ENCODE measurements at places on chromosomes 1 and 21.

DNA sequence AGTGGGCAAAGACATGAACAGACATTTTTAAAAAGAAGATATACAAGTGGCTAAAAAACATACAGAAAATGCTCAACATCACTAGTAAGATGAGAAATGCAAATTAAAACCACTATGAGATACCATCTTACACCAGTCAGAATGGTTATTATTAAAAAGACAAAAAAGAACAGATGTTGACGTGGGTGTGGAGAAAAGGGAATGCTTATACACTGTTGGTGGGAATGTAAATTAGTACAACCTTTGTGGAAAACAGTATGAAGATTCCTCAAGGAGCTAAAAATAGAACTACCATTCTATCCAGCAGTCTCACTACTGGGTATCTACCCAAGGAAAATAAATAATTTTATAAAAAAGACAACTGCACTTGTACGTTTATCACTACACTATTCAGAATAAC, 73.9 kb downstream of the EBNA1BP2 start:
- no peak for DNase-seq

DNA sequence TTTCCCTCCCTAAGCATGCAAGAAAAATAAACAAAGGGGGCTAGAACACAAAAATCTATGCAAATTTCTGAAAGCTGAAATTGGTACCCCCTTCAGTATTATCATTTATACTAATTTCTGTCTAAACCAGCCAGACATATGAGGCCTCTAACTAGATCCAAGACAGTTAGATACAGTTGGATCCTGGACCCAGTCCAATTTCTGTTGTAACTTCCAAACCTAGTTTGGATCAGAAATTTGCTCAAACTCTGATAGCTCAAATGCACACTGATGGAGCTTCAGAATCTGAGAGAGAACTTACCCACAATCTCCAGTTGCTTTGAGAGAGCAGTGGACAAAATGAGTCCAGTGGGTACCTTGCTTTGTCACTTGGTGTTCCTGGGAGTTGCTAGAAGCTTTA, 11.9 kb downstream of the CEP350 start:
- no peak for DNase-seq

- DNase-seq = no peak
Measured at GRCh38 chr1:9737057-9737456, 85.5 kb downstream of the PIK3CD start.

- DNase-seq = peak; percentile 68
Measured at GRCh38 chr1:58783090-58783992, 506 bp downstream of the JUN start.

- DNase-seq = no peak
Measured at GRCh38 chr1:24069817-24070216, 42.1 kb downstream of the MYOM3 start.

- DNase-seq = no peak
Measured at GRCh38 chr1:3290915-3291314, 163.6 kb upstream of the ARHGEF16 start.

DNA sequence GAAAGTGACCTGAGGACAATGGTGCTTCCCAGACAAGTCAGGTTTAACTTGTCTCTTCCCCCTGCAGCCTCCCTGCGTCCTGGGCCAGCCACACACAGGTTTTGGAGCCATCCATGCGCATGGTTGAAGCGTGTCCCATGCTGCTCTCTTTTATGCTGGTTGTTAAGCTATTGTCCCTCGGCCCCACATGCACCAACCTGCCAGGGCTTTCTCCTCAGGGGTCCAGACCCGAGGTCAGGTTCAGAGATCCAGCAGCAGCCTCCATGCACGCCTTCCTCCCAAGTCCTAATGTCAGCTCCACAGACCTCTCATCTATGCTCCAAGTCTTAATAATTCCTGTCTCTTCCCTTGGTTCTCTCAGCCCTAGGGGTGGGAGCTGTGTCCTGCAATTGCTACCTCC, 1.6 kb downstream of the ABCA4 start:
- DNase-seq = no peak

DNA sequence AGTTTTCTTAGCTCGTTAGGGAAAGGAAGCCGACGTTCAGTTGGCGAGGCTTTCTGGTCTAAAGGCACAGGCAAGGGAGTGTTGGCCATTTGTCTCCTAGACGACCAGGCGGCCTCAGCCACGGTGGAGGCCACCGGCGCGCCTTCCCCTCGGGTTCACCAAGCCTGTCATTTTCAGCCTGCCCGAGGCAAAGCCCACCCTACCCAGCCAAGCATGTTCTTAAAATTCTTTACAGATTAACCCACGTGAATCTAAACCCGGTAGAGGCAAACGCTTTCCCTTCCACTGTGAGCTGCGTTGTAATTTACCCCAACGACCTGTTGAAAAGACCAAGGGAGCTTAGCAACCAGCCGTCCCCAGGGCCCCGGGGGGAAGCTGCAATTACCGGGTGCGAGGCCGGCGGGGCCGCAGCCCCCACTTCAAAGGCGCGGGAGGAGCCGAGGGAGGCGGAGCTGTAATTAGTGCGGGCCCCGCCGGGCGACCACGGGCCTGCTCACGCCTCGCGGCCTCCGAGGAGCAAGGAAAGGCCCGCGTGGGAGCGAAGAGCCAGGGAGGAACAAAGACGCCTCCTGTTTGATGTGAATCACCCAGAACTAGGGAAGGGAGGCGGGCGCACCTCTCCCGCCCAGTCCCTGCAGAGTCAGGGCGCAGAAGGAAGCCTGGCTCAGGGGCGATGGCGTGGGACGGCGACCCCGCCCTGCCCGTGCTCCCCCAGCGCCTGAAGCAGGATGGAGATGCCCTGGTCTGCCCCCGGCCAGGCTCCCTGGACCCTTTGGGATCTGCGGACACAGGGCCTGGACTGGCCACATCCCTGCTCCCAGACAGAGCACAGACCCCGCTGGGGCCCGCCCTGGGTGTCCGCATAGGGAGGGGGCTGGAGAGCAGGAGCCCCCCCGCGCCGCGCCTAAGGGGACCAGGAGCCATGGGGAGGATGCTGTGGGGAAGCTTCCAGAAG, 12.1 kb upstream of the TSPEAR start:
- DNase-seq = peak; percentile 11

GRCh38 chr1:215523906-215524305, 43.2 kb upstream of the KCTD3 start:
- DNase-seq = peak; percentile 14

GRCh38 chr1:204775546-204775945, 90.0 kb upstream of the LRRN2 start:
- DNase-seq = no peak

- no peak for DNase-seq
Measured at GRCh38 chr1:218718206-218718605, 373.1 kb downstream of the TGFB2 start.

- peak; percentile 50 for DNase-seq
Measured at GRCh38 chr21:39537571-39537970, 75.2 kb upstream of the B3GALT5 start.

- DNase-seq = no peak
Measured at GRCh38 chr1:107900090-107900945, 64.7 kb downstream of the VAV3 start.

DNA sequence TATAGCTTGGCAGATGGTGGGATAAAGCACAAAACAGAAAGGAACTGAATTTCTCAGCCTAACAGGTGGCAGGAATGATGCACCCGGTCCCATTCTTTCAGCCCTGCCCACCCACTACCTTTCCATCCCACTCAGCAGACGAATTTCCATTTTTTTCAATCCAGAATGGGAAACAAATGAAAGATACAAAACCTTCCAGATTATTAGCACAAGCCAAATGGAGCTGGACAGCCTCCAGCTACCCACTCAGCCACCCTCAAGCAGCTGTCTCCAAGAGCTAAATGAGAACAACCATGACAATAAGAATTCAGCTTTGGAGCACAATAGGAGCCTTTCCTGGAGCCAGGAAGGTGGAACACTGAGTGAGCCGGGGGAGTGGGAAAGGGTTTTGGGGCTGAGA, 96.3 kb upstream of the ST6GALNAC5 start:
- DNase-seq = no peak

- no peak for DNase-seq
Measured at GRCh38 chr1:29202053-29202452, 20.4 kb upstream of the SRSF4 start.

GRCh38 chr1:212290608-212291007, 5.4 kb downstream of the PPP2R5A start:
- peak; percentile 37 for DNase-seq

GRCh38 chr1:61395146-61395800, 312.9 kb downstream of the NFIA start:
- no peak for DNase-seq

- no peak for DNase-seq
Measured at GRCh38 chr1:202159534-202160371, 649 bp downstream of the PTPN7 start.

- DNase-seq = no peak
Measured at GRCh38 chr1:7198664-7199063, 413.4 kb downstream of the CAMTA1 start.

GRCh38 chr1:202965422-202965821, 1.6 kb downstream of the CYB5R1 start:
- no peak for DNase-seq

DNA sequence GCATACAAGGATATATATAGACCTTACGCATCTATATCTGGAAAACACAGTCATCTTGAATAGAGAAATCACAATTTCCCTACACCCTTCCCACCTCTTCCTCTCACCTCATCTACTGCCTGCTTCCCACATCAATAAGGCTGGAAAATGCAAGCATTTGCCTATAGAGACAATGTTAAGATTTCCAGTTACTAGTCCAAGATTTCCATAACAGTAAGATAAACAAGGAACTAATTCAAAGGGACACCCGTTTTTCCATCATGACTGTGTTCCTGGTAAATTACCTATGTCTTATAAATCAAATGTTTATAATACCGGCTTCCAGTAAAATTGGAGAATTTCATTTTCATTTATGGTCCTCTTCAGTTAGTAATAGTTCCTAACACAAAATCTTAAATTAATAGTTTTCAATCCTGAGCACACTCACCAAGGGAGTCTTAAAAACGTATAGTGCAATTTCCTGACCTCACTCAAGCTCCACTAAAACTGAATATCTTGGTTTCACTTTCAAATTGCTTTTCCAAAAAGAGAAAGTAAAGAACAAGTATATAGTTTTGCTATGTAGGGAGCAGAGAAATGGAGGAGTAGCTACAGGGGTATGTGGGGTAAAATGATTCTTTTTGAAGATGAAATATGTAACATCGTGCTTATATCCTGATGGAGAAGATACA, 398.7 kb downstream of the PLPP3 start:
- DNase-seq = no peak

DNA sequence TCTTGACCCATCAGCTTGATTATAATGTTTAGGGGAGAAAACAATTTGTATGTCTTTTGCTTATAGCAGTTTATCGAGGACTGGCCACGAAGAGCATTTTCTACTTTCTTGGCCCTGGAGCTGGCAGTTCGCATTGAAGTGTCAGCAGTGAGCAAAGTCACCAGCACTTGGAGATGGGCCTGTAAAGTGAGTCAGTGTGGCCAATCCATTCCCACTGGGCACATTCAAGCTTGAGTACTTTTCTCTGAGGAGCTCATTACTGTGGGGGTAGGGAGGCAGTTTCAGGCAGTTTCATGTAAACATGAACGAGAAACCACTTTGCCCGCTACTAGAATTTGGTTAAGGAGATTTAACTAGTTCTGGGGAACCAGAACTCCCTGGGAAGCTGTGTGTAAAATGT, 164.8 kb downstream of the PRDM2 start:
- DNase-seq = no peak

DNA sequence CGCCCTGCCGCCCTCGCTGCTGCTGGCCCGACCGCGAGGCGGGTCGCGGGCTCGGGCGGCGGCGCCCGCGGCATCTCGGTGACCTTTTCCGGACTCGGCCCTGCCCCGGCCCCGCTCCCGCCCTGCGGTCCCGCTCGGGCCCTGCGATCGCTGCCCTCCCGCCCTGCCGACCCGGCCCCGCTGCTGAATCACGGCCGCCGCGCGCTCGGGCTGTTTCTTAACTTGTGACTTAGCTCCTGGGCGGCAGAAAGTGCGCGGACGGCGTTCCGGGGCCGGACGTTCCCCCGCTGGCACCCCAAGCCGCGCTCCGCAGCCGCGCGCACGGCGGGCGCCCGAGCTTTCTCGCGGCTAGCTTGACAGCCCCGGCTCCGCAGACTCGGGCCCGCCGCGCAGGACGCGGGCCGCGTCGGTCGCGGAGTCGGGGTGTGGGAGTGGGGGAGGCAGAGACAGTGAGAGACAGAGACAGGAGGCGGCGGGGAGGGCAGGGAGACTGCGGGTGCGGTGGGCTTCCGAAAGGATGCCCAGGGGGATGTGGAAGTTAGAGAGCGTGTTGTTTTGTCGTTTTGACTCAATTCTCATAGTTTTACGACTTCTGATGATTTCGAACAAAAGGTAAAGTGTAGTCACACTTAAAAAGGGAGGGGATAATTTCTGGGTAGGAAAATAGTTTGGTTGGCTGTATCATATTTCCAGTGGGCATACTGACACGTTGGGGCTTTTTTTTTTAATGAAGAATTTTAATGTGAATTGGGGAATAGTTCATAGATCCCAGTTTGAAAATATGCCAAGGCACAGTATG, 49.8 kb downstream of the PRDM2 start:
- peak; percentile 66 for DNase-seq

GRCh38 chr1:160024195-160024905, 7.4 kb downstream of the PIGM start:
- no peak for DNase-seq

- DNase-seq = no peak
Measured at GRCh38 chr1:197515421-197515820, 247.4 kb downstream of the CRB1 start.

- no peak for DNase-seq
Measured at GRCh38 chr1:19569786-19570185, 74.3 kb upstream of the NBL1 start.

DNA sequence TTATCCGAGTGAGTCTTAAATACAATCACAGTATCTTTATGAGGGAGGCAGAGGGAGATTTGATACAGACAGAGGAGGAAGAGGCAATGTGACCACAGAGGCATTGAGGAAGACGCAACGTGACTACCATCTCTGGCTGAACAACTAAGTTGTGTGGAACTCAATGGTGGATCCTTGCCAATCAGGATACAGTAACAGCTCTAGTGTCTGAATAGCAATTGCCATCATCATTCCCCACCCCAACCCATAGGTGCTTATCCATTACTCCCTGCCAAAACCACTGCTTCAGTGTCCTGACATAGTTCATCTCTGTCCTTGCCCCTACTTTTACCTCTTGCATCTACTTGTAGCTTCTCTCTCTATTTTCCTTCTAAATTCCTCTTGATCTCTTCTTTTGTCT, 20.5 kb upstream of the RHBDL2 start:
- peak; percentile 67 for DNase-seq

DNA sequence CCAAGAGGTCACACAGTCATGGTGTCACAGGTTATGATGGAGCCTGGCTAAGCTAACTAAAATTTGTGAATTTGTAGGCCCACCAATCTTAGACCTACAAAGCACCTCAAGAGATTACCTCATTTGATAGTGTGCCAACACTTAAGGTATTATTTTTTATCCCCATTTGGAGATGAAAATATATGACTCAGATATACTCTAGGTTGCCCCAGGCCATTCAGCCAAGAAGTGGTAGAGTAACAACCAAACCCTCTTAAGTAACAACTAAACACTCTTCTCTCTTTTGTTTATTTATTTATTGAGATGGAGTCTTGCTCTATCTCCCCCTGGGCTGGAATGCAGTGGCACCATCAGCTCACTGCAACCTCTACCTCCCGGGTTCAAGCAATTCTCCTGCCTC, 14.3 kb downstream of the NPL start:
- DNase-seq = no peak

All from kidney tubule cell (primary cell).